ENCODE measurements at places on chromosomes 7 and 10.

GRCh38 chr7:2582006-2582735 lies 23.4 kb downstream of the IQCE start:
- DNase-seq, result no peak

DNA sequence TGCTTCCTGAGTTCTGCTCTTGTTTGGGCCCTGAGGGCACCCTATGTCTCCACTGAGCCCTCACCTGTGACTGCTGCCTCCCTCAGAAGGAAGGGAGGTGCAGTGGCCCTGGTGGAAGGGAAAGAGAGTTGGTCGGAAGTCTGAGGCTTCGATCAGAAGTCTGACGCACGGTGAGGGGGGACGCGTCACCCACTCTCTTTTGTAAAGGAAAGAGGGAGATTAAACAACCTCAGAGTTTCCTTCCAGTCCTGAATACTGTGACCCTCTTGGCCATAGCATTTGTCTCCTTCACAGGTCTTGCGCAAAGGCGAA lies 31.4 kb upstream of the TRIM8 start:
- no peak for DNase-seq

DNA sequence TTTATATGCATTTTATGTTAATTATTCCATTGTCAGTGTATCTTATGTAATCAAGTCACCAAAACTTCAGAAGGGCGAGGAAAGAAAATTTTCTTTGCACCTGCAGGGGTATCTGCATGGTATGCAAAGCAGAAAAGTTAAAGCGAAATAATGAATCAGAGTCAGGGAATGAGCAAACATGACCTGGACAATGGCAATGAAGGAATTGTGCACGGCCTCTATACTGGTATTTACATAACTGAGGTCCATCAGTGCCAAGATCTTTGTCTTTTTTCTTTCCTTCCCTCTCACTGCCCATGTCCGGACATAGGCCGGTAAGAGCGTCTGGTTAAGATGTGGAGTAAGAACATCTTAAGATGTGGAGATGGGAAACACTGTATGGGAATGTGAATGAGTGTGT lies 14.4 kb upstream of the AKR1C3 start:
- no peak for DNase-seq

- DNase-seq, result no peak
These were observed 47.1 kb downstream of the ZNF680 start for GRCh38 chr7:64515781-64516180.

GRCh38 chr7:136023134-136023869 lies 46.1 kb upstream of the MTPN start:
- no peak for DNase-seq

DNA sequence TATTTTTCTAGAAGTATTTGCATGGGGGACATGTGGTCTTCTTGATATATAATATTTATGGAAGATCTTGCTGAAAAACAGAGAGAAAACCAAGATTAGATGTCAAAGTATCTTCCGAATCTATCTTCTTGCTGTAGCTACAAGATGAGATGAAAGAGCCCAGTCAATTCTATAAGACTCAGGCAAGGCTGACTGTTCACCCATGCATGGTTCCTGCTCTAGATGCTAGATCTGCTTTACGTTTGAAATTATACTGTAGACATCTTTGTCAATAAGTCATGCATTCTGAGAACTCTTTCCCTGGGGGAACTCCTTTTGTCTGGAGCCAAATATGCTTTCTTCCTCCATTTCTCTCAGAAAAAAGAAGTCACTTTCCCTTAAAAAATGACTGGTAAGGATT lies 1292.0 kb downstream of the XPNPEP1 start:
- no peak for DNase-seq
